ENCODE measurements at places on chromosomes 6 and 20.

GRCh38 chr20:63610581-63611435 lies 16.1 kb downstream of the GMEB2 start:
- no peak for DNase-seq

DNA sequence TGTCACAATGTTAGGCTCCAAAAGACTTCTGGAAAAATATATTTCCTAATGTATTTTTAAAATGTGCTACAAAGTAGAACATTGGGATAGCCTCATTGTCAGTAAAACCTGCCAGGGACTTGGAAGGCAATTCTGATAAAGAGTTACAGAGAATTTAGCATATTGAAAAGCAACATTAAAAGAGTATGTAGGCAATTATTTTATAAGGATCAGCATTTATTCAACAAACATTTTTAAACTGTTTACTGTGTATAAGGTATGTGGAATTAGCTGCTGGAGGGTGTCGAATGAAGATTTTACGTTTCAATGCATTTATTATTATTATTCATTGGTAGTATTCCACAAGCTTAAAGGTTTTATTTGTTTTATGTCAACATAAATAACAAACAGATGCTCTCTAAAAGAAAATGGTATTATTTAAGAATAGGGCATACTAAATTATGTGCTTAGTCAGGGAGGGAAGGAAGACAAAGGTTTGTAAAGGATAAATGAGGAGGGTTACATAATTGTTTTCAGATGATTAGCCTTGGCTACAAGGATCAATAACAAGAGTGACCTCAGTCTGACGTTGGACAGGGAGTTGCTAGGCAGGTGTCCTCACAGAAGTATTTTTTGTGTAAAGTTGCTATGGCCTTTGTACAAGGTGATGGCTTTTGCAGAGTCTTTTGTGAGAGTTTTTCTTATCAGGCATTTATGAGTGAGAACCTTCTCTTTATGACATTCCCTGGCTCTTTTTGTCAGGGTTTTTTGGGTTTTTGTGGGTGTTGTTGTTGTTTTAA lies 313.4 kb upstream of the PLCB4 start:
- DNase-seq: no peak

DNA sequence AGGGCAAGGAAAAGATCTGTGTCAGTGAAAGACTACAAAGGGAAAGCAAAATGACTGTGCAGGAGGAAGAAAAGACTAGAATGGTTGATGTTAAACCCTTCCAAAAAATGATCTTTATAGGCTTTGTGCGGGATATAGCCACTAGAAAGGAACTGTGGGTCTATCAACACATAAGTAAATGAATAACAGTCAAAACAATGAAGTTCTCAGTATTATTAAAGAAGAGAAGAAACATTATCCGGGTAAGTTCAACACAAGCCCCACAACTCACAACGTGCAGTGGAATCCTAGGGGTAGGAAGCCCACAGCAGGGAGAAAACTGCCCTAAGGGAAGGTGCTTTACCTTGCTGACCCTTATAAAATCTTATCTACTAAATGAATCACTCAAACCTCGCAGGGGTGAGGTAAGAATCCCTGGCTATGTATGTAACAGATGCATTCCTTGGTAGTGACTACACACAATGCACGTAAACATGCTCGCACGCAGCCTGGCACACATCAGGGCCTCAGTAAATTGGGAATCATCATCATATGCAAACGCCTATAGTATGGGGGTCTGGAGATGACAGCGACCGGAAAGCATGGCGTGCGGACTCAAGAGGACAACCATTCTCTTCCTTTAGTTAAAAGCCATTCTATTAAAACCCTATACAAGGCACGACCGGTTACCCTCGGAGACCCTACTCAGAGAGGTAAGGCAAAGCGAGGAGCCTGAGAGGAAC lies 11.3 kb downstream of the TFAP2A start:
- no peak for DNase-seq

GRCh38 chr6:113856625-113857555 lies at the start of gene MARCKS:
Gene MARCKS, plus strand, starts transcription at chr6:113857345. Its CDS starts 401 bp downstream, at chr6:113857746.
- DNase-seq: no peak

GRCh38 chr6:147071776-147072175 lies 132.4 kb upstream of the STXBP5 start:
- DNase-seq: no peak

DNA sequence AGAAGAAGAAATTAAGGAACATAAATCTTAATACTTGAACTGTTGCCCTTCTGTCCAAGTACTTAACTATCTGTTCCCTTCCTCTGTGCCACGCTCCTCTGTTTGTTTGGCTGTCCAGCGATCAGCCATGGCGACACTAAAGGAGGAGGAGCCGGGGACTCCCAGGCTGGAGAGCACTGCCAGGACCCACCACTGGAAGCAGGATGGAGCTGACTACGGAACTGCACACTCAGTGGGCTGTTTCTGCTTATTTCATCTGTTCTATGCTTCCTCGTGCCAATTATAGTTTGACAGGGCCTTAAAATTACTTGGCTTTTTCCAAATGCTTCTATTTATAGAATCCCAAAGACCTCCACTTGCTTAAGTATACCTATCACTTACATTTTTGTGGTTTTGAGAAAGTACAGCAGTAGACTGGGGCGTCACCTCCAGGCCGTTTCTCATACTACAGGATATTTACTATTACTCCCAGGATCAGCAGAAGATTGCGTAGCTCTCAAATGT lies 17.1 kb downstream of the IRF4 start:
- no peak for DNase-seq

DNA sequence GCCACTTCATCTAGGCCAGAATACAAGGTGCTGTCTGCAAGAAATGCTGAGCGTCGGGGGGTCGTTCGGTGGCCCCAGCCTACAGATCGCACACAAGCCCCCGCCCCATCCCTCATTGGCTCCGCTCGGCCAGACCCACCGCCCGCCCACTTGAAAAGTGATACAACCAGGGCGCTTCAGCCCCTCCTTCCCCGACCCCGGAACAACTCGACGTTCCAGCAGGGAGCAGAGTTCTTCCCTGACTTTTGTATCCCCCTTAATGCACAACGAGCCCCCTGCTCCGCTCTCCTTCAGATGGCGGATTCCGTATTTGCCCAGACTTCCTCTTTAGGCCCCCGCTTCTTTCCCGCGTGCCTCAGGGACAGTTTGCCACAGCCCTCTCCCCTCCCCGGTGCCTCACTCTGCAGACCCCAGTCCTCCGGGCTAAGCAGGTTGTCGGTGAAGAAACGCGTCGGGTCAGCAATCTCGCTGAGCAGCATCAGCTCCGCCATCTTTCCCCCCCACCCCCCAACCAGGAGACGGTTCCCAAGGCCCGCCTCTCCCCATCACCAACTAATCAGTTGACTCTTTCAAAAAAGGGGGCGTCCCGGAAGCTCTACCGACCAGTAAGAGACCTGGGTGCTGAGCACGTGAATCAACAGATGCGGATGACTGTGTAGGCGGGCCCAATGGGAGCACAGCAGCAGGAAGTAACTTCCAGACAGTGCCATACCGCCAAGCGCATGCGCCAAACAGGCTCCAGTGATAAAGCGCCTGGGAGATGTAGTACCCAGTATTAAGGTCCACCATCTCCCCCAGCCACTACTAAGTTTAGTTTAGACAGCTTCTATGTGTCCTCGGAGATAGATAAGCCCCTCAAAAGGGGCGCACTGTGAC lies at the start of gene ATF6B:
ATF6B (minus strand) TSS at position 530 of the 876 bp plus-strand sequence; CDS start at position 491, 39 bp downstream.
- DNase-seq: peak; percentile 94

- DNase-seq: no peak
Observed at GRCh38 chr6:32436995-32437836, 2.5 kb upstream of the HLA-DRA start.

DNA sequence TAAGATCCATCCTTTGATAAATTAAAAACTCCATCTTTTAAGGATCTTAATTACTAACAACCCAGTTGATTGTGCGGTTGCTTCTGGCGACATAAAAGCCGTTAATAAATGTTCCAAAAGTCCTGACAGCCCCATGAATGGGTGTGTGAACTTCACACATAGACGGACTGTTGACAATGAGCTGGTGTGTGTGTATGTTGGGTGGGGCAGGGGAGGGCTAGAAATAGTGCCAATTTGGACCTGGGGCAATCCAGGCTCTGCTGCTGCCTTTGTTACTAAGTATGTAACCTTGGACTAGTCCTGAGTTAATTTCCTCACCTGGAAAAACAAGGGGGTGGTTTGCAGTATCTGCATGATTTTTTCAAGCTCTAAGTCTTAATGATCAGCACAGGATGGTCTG lies 4.2 kb downstream of the MAS1 start:
- DNase-seq: no peak

- no peak for DNase-seq
Observed at GRCh38 chr6:163099621-163100171, 314.8 kb upstream of the QKI start.

GRCh38 chr6:32562940-32563339 lies 26.7 kb downstream of the HLA-DRB1 start:
- DNase-seq: no peak

GRCh38 chr20:44615876-44616603 lies 33.7 kb downstream of the PKIG start:
- DNase-seq: no peak

- no peak for DNase-seq
Observed at GRCh38 chr6:152026291-152026690, 218.8 kb downstream of the ESR1 start.

DNA sequence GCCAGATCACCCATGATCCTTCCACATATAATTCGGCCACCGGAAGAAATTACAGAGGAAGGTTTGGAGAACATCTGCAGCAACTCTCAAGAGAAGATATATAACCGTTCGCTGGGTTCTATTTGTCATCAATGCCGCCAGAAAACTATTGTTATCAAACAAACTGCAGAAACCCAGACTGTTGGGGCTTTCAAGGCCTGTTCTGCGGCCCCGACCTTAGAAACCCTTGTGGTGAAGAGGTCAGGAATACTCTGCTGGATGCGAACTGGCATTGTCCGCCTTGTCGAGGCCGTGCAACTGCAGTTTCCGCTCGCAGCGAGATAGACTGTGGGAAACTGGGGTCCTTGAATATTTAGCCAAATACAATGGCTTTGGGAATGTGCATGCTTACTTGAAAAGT lies 21.3 kb downstream of the PRSS16 start:
- DNase-seq: no peak

DNA sequence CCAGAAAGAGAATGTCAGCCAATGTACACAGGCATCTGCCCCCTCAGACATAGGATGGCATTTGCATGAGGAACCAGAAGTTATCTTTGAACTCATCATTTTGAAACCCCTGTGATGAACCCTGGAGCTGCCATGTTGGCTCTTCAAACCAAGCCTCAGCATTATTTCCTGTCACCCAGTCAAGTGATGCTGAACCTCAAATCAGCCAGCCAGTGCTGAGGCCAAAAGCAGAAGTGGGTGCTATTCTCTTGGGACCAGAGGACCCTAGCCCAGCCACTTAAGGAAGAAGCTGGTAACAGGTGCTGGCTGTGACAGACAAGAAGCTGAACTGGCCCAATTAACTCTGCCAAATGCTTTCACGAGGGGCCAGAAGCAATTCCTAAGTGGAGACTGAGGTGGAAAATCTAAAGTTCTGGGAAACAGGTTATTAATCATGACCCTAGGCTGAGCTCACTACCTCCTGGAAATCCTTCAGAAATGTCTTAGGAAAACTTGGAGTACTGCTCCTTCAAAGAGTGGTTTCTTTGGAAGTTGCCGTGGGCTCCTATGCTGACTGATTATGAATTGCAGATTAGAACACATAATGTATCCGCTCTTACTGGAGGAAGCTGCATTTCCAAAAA lies 4.0 kb downstream of the PKIG start:
- no peak for DNase-seq

DNA sequence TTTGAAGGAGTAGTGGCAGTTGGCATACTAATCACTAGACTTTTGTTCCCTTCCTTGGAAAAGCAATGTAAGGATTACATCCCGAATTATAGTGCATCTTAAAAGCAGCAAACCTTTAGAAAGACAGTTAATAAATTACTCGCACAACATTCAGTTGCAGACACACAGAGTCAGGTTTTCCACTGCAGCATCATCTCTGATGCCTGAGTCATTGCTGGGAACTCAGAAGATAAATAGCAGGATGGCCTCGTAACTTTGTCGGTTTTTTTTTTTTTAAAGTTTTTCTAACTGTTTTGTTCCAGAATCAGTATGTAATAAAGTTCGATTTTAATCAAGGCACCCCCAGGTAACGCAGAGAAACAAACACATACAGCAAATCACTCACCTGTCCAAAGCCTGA lies 34.3 kb downstream of the GJA10 start:
- no peak for DNase-seq

- DNase-seq: no peak
Observed at GRCh38 chr6:137489046-137490005, 4.9 kb downstream of the OLIG3 start.

GRCh38 chr6:158642097-158642601 lies 2.4 kb downstream of the DYNLT1 start:
- no peak for DNase-seq

DNA sequence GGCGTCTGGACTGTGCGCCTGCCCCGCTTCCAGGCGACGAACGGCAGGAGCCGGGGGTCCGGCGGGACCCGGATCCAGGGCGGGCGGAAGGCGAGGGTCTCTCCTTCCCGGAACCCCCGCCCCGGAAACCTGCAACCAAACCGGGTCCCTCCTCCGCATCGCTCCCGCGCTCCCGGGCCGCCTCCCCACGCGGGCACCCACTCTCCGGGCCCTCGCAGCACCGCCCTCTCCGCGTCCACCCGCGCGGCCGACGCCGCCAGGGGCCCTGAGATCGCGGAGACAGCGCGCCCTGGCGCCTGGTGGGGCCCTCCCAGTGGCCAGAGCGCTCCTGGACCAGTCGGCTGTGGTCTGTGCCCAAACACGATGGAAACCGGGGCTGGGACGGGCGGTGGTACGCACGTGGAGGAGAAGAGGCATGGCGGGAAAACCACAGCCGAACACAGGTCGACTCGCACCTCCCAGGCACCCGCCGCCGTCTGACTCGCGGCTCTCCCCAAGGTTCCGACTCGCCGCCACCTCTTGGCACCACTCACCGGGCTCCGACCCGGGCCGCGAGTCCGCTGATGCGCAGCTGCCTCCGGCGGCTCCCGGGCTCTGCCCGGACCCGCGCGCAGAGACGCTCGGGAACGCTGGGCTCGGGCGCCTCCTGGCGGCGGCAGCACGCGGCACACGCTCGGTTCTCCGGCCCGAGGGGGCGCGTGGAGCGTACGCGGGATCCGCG lies 7.9 kb downstream of the NKX2-2 start:
- DNase-seq: peak; percentile 20

DNA sequence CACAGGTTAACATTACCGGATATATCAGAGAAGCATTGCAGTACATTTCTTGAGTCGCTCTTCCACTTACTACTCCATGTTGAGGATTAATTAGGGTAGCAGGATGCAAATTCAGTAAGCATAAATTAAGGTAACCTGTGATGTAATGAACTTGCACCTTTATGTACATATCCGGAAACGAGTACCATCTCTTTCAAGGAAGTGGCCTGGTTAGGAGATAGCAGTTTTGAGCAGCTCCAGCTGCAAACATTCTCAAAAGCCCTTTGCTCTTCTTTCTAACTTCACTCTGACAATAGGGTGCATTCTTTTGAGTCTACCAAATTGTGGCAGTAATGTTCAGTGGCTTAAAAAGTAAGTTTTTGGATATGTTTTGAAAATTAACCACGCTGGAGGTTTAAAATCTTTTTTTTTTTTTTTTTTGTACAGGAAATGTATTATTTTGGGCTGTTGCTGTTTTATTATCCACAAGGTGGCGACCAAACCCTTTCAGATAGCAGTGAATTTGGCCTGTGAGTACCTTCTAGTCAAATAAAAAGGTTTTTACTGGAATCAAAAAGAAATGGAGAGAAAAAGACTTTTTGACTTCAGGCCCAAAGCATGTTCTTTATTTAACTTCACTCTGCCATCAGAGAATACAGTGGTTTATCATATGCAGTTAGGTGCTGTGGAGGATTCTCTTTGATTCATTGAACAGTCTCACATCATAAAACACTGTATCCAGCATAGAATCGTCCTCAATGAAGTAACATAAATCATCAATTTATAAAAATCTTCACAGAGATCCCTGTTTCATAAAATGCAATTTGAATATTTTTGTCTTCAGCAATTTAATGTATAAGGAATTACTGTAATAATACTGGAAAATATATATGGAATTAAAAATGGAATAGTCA lies 8.9 kb downstream of the FAM217B start:
- DNase-seq: no peak
